Left ventricle myocardium superior (tissue), 1 donor: ENCODE measurements at places on chromosomes 16 and 17. TPM values are rescaled to one million over a fixed set of nuclear protein-coding genes. Genes with fewer than 3 reads are reported as not detected.

Gene SLC47A1
- 4.6 TPM for total RNA-seq

Gene CD300H
- total RNA-seq = not detected

Gene ST6GALNAC1
- total RNA-seq = 3.8 TPM

Gene NPIPB6
- total RNA-seq = 0.40 TPM
